Astrocyte (in vitro differentiated cells and primary cell): ENCODE measurements at places on chromosomes 11 and 22. TPM values are rescaled to one million over a fixed set of nuclear protein-coding genes. Genes with fewer than 3 reads are reported as not detected.

CTSD gene
- 290 and 340 TPM in 2 replicates for total RNA-seq

OR56A1 gene
- not detected in 2 replicates for total RNA-seq

LDHAL6A gene
- not detected in 2 replicates for total RNA-seq

DNA sequence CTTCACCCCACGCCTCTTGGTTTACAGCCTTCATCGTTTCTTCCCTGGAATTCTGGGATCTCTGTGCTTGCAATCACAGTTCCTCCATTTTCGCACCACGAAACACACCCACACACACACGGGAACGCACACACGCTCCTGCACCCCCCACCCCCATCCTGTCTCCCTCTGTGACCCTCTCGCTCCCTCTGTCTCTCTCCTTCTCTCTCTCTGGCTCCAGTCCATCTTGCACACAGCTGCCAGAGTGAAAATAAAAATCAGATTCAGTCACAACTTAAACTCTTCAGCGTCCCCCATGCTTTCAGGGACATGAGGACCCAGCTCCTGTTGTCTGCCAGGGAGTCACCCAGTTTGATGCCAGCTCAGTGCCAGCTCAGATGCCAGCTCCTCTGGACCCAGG is 3.0 kb downstream of the GAL start:
- H3K4me3 ChIP-seq = no peak overlapping the region
- peaks cover 3% of the 10 kb centered on the region for H3K4me1 ChIP-seq
- H3K27ac ChIP-seq = no peak overlapping the region

- H3K4me3 ChIP-seq = no peak overlapping the region
- peaks cover 6% of the 10 kb centered on the region for H3K27me3 ChIP-seq
- DNase-seq = no peak
- no peaks in the 10 kb centered on the region for H3K4me1 ChIP-seq
- H3K27ac ChIP-seq = no peak overlapping the region
Observed at GRCh38 chr11:15726893-15727519, 612.3 kb downstream of the INSC start.

- peak; percentile 73 for DNase-seq
- no peak overlapping the region for H3K4me3 ChIP-seq
Observed at GRCh38 chr11:69298267-69299022, 4.5 kb downstream of the MYEOV start.

GRCh38 chr11:3205261-3206155 is 13.1 kb downstream of the MRGPRG start:
- peak; percentile 38 for DNase-seq
- no peaks in the 10 kb centered on the region for H3K36me3 ChIP-seq
- no peak overlapping the region for H3K27ac ChIP-seq
- H3K4me1 ChIP-seq = no peaks in the 10 kb centered on the region
- no peak overlapping the region for H3K4me3 ChIP-seq

DNA sequence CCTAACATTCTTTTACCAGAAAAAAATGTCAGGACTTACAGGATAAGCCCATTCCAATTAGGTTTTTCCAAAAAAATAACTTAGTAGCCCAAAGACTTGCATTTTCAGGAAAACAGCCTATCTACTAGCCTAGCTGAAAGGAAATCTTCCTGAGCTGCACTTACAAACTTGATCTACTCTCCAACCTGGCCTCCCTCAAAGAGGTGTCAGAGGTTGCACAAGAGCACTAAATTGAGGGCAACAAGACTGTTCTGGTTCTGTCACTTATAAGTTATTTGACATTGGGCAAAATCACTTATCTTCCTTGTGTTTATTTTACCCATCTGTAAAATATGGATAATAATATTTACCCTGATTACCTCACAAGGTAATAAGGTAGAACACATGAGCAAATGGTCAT is 7.9 kb upstream of the SOX6 start:
- H3K36me3 ChIP-seq = no peaks in the 10 kb centered on the region
- no peak overlapping the region for H3K4me3 ChIP-seq
- H3K4me1 ChIP-seq = no peaks in the 10 kb centered on the region

DNA sequence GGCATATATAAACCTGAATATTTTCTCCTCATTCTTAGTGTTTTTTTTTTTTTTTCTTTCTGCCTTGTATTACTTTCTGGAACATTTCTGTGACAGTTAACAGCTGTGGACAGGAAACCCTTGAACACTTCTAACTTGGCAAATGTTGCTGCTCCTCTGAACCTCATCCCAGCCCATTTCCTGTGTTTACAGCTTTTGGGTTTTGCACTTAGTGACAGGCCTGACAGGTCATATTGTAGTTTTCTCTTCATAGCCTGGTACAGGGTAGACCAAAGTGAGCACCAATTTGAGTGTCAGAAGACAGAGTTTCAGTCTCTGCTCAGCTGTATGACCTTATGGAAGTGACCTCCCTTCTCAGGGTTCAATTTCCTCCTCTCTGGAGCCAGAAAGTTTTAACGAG is 91.6 kb downstream of the STIM1 start:
- peaks cover 9% of the 10 kb centered on the region for H3K4me1 ChIP-seq
- no peak overlapping the region for H3K4me3 ChIP-seq
- H3K27me3 ChIP-seq = no peaks in the 10 kb centered on the region
- peak; percentile 62 for DNase-seq

GRCh38 chr22:46317646-46318045 is 17.9 kb upstream of the TRMU start:
- no peaks in the 10 kb centered on the region for H3K36me3 ChIP-seq
- no peak for DNase-seq
- no peaks in the 10 kb centered on the region for H3K4me1 ChIP-seq

DNA sequence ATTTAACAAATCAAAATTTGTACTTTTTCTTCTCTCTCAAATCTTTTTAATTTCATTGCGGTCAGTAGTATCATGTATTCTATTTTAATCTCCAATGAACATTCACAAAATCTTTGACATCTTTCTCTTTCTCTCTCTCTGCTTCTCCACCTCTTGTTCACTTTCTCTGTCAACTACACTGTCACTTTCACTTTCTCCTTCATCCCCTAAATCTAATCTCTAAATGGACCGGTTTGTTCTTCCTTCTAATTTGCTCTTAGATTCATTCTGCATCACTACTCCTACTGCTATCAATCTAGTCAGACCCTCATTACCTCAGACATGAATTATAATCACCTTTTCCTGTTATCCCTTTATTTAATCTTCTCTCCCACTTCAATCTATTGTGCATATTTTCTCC is 18.6 kb downstream of the CCDC73 start:
- DNase-seq = no peak
- H3K27ac ChIP-seq = no peak overlapping the region
- no peaks in the 10 kb centered on the region for H3K36me3 ChIP-seq
- no peaks in the 10 kb centered on the region for H3K4me1 ChIP-seq
- H3K4me3 ChIP-seq = no peak overlapping the region

CCDC87 gene
- 0.31 and 0.34 TPM in 2 replicates for total RNA-seq

KLHDC7B gene
- 0.32 and 1.9 TPM in 2 replicates for total RNA-seq

DNA sequence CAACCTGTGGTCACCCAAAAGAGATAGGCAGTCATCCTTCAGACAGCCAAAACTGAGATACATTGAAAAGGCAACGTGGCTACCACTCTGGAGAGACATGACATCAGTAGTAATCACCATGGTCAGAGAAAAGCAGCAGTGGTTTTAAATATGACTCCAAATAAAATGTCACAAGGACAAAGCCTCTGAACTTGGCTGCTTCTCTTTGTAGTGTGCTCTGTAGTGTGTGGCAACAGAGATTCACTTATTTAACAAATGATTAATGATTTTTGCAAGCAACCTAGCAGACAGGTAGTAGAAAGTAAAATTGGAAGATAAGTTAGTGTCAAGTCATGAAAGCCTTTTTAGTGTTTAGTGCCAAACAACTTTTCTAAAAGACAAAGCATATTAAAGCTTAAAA is 63.5 kb downstream of the PAX6 start:
- H3K4me3 ChIP-seq = no peak overlapping the region
- H3K4me1 ChIP-seq = no peaks in the 10 kb centered on the region
- no peaks in the 10 kb centered on the region for H3K27me3 ChIP-seq
- no peaks in the 10 kb centered on the region for H3K36me3 ChIP-seq
- H3K27ac ChIP-seq = no peak overlapping the region

DNA sequence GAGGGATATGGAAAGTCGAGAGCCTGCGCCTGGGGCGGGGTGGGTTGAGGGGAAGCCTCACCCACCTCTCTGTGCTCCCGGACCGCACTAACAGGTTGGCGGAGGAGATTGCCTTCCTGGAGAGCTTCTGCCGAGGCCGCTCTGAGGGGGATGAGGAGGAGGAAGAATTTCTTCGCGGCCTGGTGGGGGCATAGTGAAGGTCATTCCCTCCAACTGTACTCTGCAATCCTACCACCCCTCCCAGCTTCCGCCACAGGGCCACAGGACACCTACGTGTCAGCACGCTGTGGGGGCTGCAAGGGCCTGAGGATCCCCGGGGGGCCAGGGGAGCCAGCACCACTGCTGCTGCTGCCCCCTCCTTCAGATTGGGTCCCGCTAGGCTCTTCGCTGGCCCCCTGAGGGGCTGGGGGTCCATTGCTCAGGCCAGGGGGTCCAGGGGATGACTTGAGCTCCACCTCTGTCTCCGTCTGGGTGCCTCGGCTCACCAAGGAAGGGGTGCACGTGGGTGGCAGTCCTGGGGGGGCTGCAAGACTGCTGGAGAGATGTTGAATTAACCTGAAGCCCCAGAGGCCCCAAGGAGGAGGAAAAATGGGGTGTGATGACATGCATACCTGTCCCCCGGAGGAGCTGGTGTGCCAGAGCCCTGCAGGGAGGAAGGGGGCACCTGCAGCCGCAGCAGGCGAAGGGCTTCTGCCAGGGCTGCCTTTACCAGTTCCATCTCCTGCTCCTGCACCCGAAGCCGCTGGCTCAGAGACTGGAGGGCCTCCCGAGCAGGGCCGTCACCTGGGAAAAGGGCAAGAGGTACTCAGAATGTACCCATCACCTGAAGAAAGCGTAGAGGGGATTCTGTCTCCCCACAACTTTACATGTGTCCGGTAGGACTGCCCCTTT is 1.5 kb downstream of the EML3 start:
- no peak for DNase-seq
- peaks cover 8% of the 10 kb centered on the region for H3K36me3 ChIP-seq
- H3K27ac ChIP-seq = no peak overlapping the region
- peak overlapping the region; percentile 82 for H3K4me3 ChIP-seq
